ENCODE measurements at places on chromosomes 2 and 18.

GRCh38 chr2:195658541-195658890 is 1.5 kb downstream of the SLC39A10 start:
- DNase-seq = peak; percentile 4

DNA sequence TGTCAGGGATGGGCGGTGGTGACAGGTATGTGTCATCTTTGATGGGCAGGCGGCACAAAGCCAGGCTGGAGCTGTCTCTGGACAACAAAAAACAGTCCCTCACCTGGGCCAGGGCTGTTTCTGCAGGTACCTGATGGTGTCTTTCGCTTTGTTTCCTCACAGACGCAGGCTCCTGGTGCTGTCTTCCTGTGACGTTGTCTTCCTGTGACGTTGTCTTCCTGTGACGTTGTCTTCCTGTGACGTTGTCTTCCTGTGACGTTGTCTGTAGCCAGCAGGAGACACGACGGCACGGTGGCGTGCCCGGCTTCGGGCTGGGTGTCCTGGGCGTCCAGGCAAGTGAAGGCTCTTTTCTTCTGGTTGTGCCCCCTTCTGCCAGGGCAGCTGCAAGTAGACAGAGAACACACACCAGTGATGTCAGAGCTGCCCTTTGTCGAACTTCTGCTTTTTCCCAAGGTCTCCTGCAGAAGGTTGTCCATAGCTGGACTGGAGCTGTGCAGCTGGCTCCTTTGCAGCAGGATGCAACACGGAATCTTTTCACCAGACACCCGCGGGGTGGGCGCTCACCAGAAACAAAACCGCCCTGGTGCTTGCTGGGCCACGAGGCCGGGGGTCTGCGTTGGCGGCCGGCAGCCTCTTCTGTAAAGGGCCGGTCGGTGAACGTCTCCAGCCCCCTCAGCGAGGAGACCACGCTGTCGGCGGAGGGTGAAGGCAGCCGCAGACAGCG is 21.1 kb downstream of the GPR35 start:
- DNase-seq = no peak

GRCh38 chr2:179180242-179180641 is 84.4 kb downstream of the SESTD1 start:
- DNase-seq = no peak

- no peak for DNase-seq
Observed at GRCh38 chr2:241865416-241865956, 4.0 kb upstream of the RTP5 start.

GRCh38 chr2:222232372-222232771 is 66.4 kb downstream of the PAX3 start:
- no peak for DNase-seq

Measured in T-helper 22 cell (primary cell).